ENCODE measurements at places on chromosomes 4 and X.

DNA sequence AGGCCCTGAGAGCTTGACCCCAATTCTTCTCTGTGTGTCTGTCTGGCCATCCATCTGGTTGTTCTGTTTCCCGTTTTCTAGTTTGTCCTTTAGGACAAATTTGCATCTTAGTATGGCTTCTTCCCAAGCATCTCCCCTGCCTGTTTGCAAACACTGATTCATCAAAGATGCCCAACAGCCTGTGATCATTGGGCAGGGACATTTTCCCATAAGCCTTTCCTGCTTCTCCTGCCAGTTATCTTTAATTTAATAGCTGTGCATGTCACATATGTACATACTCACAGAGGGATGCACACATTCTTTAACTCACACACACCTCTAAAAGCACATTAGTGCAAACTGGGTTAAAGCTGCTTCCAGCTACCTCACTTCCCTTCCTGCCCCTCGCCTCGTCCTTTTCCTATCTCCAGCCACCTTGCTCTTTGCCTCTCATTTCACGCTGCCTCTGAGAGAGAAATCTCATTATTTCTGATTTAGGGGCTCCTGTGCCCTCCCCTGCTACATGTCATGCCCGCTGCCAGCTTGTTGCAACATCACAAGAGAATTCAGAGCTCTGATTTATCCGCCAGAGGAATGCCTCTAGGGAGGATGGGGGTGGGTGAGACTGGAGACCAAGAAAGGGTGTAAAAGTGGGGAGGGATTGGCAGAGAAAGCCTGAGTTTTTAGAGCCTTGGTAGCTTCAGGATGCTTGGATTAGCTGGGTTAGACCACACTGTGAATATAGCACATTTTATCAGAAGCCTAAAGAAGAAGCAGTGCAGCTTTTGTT is 100.6 kb downstream of the NHS start:
- no peak for DNase-seq

DNA sequence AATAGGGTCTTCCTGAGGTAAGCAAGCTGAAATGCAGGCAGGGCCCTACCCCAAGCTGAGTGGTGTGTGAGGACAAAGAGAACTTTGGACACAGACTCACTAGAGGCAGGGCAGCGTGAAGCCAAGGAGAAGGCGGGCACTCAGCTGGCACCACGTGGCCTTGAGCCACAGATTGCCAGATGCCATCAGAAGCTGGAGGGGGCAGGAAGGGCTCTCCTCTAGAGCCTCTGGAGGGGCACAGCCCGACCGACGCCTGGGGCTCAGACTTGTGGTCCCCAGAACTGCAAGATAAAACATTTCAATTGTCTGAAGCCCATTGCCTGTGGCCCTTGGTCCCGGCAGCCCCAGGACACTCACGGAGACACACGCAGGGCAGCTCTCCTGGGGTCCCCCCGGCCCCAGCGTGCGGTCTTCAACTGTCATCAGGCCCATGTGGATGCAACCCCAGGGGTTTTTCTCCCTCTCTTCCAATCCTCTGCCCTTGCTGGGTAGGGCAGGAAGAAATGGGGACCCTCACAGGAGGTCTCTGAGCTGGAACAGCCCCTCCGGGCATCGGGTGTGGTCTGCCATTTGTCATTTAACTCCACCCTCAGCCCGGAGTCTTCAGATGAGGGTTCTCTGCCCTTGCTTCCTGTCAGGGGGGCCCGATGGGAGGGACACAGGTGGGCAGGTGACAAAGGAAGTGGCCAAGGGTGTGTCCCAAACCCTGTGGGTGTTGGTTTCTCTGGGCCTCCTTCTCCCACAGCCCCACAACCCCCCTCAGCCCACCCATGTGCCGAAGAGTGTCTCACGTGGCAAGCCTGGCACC is 22.2 kb downstream of the HMX1 start:
- DNase-seq, result no peak

GRCh38 chrX:86421771-86422170 is 273.5 kb downstream of the DACH2 start:
- DNase-seq, result no peak

DNA sequence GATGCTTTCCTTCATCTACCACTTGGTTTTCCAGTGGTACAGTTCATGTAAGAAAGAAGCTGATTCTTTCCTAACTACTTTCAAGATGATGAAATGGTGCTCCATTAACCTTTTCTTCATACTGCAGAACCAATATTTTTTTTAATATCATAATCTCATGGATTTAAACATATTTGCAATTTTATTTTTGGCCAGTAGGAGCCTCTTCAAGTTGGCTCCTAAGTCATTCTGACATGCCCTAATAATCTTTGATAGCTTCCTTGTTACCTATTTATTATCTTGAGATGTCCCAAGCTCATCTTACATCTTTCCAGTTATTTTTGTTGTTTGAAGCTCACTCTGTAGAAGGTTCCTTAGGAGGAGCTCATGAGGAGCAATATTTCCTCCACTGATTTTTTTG is 170.2 kb downstream of the APBB2 start:
- no peak for DNase-seq

DNA sequence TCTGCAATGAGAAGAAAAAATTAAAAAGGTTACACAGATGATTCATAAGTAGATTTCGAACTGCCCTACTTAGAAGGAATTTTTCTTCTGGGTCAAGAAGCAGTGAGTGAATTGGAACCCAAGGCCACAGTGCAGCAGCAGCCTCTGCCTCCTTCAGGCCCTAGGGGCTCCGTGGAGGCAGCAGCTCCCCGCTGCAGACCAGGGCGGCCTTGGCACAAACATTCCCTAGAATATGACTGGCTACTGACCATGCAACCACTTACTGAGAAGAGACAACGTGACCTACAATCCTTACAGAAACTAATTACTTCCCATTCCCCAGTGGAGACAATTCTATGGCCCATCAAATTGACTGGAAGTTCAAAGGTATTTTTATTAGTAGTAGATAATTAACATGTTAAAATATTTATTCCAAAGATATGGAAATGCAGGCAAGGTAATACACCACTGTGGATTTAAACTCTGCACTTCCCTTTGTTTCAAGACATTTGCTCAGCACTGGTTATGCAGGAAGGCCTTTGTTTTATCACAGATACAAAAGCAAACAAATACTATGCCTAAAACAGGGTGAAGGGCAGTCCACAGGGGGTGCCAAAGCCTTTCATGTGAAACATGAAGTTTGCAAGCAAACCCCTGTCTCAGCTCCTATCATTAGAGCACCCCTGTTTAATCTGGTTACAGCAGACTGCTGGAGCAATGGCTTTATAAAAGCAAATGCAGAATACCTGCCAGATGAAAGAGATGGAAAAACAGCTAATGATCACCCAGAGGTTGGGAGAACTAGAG is 59.2 kb downstream of the PCDH19 start:
- DNase-seq, result no peak

All from urinary bladder (tissue), 4 donors.